ENCODE measurements at places on chromosomes 11 and 22.

DNA sequence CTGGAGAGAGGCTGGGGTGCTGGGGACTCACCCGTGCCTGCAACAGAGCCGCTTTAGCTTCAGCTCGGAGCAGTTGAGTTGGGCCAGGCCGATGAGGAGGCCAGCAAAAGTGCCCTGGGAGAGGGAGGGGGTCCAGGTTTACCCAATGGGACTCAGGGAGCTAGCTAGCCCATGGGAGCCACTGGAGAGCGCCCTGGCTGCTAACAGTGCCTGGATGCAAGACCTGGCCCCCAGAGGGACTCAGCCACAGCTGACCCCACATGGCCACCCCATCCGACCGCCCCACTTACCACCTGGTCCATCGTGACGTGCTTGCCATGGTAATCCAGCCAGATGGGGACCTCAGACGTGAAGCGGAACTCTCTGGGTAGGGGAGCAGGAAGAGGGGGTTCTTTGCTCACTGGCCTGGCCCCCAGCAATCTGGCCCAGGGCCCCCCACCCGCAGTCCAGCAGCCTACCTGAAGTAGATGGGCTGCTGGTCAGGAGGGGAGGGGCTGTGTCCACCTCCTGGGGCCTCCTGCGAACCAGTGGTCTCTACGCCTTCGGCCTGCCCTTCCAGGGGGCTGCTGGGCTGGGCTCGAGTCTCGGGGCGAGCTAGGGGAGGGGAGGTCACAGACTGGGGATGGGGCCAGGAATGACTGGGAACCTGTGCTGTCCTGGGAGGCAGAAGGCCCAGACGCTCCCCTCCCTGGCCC, 19.1 kb upstream of the EHD1 start:
- DNase-seq = no peak

DNA sequence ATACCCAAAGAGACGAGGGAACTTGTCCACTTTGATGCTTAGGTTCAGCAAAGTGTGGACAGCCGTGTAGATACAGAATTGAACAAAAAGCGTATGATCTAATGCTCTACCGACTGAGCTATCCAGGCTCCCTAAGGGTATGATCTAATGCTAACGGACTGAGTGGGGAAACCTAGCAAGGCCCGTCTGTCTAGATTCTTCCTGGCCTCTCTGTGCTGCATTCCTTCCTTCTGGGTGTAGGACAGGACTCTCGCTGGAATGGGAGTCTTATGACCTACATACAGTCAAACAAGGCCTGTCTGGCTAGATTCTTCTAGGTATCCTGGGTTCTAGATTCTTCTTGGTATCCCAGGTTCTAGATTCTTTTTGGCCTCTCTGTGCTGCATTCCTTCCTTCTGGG, 8.4 kb upstream of the SLC15A3 start:
- no peak for DNase-seq

- no peak for DNase-seq
Measured at GRCh38 chr11:31445621-31446020, 63.8 kb downstream of the IMMP1L start.

DNA sequence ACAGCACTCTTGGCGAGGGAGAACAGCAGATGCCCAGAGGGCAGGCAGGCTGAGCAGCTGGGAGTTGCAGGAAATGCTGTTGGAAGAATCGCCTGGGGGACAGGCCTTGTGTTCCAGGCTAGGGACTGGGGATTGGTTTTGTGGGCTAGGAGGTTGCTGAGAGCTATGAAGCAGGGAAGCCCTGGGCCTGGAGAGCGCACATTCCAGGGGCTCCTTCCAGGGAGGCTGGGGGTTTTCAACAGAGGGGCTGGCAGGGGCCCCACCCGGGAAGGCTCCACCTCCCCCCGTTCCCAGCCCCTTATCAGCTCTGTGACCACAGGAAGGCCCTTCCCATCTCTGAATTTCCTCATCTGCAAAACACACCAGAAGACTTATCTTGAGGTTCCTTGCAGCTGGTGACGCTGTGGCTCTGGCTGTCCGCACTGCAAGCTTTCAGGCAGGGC, 21.7 kb downstream of the WNT11 start:
- DNase-seq = no peak

- no peak for DNase-seq
Measured at GRCh38 chr22:44473166-44473565, 24.9 kb downstream of the RTL6 start.

GRCh38 chr11:59223611-59224010, 10.9 kb upstream of the MPEG1 start:
- DNase-seq = no peak

GRCh38 chr11:48161951-48162884, 54.4 kb upstream of the OR4B1 start:
- DNase-seq = no peak

DNA sequence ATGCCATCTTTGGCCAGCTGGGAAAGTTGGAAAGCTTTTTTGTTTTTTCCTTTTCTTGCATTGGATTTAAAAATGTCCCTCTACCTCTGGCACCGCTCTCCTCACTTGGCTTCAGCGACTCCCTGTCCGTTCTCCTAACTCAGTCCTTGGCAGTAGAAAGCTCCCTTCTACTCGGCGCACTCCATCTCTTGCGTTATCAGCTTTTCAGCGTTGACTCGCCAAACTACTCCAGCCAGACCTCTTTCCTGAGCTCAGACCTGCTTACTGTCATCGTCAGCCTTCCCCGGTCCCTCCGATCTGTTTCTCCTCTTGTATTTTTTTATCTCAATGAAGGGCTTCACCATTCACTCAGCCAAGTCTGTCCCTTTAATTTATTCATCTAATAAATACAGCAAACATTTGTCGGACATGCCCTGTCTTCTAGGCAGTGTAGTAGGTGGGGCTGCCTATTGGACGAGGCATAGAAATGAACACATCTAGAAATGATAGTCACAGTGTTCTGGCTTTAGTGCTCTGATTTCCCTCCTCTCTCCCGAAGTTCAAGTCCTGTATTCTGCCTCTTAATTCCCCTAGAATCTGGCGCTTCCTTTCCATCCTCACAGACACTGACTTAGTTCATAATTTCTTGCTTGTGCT, 839 bp downstream of the CEP164 start:
- no peak for DNase-seq

GRCh38 chr11:61126256-61126655, 24.0 kb downstream of the CD5 start:
- DNase-seq = no peak

GRCh38 chr22:42655693-42656092, 6.5 kb upstream of the CYB5R3 start:
- DNase-seq = no peak

DNA sequence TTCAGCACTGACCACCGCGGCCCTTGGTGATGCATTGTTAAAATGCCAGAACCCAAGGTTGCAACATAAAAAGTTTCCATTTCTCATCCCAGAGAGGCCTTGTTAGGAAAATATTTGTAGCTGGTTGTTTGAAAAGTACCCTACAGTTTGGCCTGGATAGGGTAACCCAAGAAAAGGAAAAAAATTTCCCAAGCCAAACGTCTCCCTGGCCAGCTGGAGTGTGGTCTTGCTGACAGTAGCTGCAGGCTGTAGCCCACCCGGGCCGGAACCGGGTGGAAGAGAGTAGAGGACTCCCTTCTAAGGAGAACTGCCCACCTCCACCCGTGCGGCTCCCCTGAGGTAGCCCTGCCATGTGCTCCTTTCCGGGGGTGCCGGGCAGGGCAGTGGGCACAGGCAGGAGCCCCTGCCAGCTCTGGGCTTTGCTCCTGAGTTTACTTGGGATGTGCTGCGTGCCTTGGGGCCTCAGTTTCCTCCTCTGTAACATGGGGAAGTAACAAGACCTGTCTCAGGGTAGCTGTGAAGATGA, 38.5 kb downstream of the IGHMBP2 start:
- no peak for DNase-seq

DNA sequence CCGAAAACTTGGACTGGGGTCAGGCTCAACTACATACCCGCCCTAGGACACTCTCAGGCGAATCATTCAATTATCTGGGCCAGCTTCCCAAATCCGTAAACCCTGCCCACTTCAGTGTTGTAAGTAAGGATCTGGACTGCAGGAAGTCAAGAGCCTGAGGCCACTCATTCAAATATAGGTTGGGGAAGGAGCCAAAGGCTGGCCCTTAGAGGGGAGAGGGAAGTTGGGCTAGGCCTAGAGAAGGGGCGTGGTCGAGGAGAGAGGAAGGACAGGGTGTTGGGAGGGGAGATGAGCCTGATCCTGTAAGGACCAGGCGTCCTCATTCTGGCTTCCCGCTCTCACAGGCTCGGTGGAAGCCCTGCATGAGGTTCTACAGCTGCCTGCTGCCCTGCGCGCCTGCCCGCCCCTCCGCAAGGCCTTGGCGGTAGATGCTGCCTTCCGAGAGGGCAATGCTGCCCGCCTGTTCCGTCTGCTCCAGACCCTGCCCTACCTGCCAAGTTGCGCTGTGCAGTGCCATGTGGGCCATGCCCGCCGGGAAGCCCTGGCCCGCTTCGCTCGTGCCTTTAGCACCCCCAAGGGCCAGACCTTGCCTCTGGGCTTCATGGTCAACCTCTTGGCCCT, 3.0 kb downstream of the SAC3D1 start:
- DNase-seq = no peak

DNA sequence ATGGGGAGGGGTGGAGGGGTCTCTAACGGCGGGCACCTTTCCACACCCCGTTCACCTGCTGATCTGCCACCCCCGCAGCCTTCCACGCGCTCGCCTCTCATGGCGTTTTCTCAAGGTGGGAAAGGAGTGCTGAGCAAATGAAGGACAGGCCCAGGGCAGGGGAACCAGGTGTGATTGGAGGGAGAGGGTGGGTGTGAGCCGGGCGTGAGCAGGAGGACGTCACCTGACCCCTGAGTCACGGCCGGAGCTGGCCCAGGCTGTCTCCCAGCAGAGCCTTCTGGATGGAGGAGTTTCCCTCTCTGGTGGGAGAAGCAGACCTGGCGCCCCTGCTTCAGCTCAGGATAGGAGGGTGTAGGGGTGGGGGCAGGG, 14.0 kb upstream of the ARHGAP8 start:
- DNase-seq = no peak

DNA sequence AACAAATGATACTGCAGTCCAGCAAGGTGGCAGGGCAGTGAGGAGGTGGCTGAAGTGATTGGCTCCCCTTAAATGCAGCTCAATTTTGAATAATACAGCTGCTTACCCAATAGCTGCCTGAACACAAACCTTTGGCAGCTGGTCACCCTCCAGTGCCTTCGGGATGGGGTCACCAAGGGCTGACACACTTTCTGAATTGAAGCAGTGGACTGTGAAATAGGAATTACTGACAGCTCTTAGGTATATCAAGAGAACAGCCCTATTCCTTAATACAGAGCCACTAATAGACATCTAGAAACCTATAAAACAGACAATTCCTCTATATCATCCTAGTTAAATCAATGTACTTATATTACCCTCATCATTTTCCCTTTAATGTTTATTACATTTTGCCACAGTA, 474.2 kb upstream of the KIRREL3 start:
- no peak for DNase-seq

DNA sequence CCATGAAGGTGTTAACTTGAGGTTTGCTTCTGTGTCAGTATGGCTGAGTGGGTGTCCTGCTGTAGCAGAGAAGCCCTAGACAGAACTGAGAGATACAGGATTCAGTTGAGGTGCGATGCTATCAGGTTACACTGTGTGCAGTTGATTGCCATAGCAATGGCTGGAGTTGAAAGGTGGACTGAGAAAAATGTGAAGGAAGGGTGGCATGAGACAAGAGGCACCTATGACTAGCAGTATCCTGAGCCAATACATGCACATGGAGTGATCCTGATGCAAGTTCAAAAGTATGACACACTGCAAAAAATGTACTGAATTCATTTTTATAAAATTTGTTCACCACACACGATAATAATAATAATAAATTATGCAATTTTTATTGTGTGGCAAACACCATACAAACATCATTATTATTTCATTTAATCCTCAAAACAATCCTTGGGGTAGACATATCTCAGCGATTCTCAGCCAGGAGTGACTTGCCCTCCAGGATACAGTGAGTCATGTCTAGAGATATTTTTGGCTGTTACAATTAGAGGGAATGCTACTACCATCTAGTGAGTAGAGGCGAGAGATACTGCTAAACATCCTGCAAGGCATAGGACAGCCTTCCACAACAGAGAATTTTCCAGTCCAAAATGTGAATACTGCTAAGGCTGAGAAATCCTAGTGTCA, 3.9 kb upstream of the PIWIL4 start:
- DNase-seq = no peak

- DNase-seq = no peak
Measured at GRCh38 chr11:62896049-62896448, 15.4 kb downstream of the SLC3A2 start.

GRCh38 chr22:41939981-41940831, 6.7 kb downstream of the CENPM start:
- DNase-seq = peak; percentile 82

GRCh38 chr11:68454767-68455166, 5.8 kb upstream of the PPP6R3 start:
- no peak for DNase-seq

- no peak for DNase-seq
Measured at GRCh38 chr11:62666259-62666926, 1.3 kb downstream of the CSKMT start.

DNA sequence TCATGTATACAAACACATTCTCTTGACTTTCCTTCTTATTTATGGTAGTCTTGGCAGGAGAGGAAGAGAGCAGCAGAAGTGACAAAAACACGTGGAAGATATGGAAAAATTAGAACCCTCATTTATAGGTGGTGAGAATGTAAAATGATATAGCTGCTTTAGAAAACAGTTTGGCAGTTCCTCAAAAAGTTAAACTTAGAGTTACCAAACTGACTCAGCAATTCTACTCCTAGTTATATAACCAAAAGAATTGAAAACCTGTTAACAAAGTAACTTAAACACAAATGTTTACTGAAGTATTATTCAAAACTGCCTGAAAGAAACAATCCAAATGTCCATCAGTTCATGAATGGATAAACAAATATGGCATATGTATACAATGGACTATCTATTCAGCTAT, 16.8 kb downstream of the NUCB2 start:
- no peak for DNase-seq

DNA sequence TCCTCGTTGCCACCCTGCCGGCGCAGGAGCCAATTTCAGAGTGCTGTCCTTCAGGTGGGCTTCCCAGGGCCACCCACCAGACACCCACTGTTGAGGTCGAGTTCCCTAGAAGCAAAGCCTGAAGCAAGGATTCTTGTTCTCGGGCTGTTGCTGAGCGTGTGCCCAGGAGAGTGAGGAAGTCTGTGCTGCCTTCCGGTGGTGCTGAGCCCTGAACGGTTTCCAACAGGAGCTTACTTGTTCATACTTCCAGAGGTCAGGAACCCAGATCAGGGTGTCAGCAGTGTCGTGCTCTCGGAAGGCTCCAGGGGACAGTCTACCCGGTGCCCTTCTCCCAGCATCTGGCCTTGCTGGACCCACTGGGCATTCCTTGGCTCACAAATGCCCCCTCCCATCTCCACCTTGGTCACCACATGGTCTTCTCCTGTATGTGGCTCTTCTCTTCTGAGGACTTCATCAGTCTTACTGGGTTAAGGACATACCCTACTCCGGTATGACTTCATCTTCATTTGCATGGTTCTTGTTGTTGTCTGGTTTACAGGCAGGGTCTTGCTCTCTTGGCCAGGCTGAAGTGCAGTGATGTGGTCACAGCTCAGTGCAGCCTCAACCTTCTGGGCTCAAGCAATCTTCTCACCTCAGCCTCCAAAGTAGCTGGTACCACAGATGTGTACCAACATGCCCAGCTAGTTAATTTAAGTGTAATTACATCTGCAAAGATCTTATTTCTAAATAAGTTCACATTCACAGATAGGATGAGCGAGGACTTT, 11.2 kb downstream of the SLC25A1 start:
- DNase-seq = no peak

GRCh38 chr11:74494916-74495315, 1.4 kb upstream of the LIPT2 start:
- DNase-seq = no peak

All from stimulated activated CD4-positive, alpha-beta T cell treated with anti-CD3 and anti-CD28 coated beads, Interleukin-1b, Interleukin-23, amount 100 ng/mL, for 1 hour (primary cell).